ENCODE measurements at places on chromosomes 11 and 22. TPM values are rescaled to one million over a fixed set of nuclear protein-coding genes. Genes with fewer than 3 reads are reported as not detected.

DNA sequence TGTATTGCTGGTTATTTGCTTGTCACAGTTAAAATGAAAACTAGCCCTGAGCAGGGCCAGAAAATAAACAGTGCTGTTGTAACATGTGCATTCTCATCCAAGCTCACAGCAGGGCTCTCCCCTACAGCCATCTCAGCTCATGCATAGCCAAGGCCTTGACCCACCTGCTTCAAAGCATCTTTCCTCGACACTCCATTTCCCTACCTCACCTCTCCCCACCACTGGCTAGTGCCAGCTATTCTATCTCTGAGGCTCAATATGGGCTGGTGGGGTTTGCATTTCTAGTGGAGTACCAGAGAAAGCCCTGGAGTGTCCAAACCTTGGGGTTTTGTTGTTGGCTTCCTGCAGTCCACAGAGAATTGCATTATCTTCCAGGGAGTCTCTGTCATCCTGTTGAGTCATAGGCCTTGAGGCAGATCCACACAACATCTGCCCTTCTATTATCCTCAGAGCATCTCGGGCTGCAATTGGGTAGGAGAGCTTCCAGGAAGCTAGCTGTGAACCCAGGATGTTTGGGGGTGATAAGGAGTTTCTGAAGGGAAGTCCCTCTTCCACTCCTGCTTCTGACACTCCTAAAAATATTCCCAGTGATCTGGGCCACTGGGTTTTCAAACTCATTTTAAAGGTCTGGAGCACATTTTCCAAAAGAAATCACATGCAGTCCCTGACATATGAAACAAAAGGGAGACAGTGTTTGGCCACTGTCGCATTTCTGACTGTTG is 36.1 kb upstream of the AMOTL1 start:
- peak; percentile 89 for DNase-seq

DNA sequence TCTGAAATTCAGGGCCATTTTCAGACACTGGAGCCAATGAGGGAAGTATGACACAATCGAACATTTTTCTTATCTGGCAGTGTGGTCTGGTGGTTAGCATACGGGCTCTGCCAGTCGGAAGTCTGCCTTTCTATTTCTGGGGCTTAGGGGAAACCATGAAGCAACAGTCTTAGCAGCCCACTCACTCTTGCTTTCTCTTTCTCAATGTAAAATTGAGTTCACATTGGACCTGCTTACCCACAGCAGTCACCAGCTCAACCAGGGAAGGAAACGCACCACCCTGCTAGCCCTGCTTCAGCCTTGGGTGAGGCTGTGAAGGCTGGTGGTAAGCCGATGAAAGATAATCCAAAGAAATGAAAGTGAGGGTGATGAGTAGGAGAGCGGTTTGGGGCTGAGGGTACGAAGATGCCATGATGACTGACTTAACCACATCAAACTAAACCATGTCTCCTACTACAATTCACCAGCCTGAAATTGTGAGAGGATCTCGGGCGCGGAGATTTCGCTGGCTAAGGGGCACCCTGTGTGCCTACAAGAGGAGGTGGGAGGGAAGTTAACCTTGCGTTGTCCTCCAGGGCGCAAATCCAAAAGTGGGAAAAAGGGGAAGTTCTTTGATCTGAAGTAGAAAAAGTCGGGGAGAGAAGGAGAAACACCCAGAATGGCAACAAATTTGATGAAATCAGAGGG is 2.0 kb upstream of the LMO2 start:
- no peak for DNase-seq

GRCh38 chr11:94740083-94741021 is 27.8 kb upstream of the AMOTL1 start:
- no peak for DNase-seq

- peak; percentile 60 for DNase-seq
These were observed 62.5 kb downstream of the FEZ1 start for GRCh38 chr11:125433454-125434121.

DNA sequence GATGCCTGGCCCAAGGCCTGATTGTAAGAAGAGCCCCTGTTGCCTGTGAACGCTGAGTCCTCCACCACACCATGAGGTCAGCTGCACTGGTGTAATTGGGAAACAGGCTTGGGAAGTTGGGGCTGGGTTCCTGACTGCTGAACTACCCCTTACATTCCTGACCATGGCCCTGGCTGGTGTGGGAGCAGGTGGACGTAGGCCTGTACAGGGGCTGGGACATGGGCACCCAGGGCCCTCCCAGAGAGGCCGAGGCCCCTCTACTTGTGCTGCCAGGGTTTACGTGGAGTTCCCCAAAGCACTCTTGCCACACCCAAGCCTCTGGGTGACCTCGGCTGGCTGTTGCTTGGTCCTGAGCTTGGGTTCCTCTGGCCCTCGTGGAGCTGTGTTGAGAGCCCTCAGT is 5.4 kb downstream of the RELT start:
- DNase-seq = no peak

DNA sequence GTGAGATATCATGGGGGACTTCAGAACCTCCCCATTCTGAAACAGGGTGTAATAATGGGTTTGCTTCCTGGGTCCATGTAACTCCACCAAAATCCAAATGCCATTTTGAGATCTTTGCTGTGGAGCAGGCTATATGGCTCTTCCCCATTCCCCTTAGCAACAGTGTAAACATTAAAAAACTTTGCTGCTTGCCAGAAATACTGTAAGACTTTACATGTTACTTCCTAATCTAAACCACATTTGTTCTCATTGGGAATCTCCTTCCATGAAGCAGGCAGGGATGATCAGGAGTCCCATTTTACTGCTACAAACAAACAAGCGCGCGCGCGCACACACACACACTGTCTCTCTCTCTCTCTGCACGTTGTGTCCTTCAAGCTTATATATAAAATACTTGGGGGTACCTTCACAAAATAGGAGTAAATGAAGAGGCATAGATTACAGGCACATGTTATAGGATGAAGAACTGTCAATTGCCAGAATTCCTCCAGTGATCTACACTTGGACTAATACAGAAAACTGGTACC is 86.5 kb downstream of the ANO3 start:
- no peak for DNase-seq

- DNase-seq = peak; percentile 6
These were observed 395.0 kb upstream of the CCDC90B start for GRCh38 chr11:83681031-83681781.

DNA sequence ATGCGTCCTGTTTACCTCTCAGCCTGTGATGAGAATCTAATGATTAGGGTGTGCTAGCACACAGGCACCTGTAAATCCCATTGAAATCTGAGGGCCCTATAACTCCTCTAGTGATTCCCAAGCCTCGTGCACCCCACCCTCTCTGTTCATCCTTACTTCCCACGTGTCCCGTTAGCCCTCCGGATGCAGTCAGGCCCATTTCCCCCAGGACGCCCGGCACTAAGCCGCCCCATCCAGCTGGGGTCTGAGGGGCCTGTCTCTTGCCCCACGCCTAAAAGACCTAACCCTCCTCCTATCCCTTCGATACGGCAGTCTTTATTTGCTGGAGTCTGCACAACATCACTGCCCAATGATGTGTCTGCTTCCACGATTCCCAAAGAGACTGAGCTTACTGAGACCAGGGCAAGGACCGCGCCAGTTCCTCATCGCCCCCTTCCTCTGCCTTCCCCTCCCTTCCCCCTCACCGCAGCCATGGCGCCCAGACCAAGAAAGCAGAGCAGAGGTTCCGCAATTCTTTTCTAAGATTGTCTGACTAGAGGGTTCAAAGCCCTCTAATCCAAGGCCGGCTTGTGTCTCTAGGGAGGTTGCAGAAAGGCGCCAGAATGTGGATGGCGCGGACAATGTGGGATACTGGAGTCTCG is 1.1 kb upstream of the FADS2 start:
- no peak for DNase-seq

- no peak for DNase-seq
These were observed 31.8 kb downstream of the USP35 start for GRCh38 chr11:78220218-78221157.

DNA sequence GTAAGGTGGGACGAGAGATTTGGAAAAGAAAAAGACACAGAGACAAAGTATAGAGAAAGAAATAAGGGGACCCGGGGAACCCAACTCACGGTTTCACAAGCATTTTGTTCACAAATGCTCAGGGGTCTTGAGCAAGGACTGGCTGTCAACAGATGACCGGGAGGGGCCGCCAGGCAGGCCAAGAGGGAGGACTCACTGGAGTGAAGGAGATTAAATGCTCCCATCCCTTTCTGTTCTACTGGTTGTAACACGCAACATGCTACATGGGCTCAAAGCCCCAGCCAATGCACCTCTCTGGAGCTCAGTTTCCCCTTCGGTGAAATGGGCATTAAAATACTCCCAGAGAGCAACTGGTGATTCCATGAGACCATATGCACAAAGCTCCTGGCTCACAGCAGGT is 13.4 kb downstream of the SHANK2 start:
- DNase-seq = no peak

GRCh38 chr11:19812710-19813109 is 100.1 kb downstream of the NAV2 start:
- DNase-seq = no peak

GRCh38 chr11:95143106-95143681 is 53.5 kb downstream of the ENDOD1 start:
- no peak for DNase-seq

GRCh38 chr22:32576553-32577253 is 102.1 kb downstream of the FBXO7 start:
- no peak for DNase-seq

GRCh38 chr11:33949252-33949913 is 57.5 kb upstream of the LMO2 start:
- DNase-seq = no peak

DNA sequence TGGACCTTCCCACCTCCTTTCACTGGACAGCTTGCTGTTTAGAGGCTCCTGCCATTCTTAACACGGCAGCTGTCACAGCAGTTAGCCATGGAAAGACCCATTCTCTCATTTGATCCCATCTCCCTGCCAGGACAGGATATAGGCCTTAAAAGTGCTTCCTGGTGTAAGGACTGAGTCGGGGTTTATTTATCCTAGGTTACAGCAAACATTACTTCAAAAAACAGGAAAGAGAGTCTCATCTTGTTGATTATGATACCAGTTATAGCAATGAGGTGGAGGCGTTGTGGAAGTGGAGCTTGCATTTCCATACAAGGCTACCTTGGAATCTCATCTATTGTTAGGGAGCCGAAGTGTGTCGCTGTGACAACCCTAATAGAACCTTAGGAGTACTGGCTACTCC is 17.4 kb upstream of the ETS1 start:
- DNase-seq = no peak

DNA sequence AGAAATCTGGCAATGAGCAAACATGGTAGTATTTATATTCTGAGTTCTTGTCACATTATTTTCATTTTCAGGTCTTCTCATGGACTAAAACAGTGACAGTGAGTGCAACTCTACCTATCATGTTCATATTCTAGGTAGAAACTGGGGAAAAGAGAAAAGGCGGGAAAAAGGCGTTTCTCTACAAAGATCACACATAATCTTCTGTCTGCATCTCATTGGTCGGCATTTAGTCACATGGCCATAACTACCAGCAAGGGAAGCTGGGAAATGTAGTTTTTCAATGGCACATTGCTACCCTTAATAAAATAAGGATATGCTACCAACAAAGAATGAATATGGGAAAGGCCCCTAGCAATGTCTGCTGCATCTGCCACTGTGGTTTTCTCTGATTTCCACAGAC is 57.6 kb upstream of the B3GAT1 start:
- DNase-seq = no peak

DNA sequence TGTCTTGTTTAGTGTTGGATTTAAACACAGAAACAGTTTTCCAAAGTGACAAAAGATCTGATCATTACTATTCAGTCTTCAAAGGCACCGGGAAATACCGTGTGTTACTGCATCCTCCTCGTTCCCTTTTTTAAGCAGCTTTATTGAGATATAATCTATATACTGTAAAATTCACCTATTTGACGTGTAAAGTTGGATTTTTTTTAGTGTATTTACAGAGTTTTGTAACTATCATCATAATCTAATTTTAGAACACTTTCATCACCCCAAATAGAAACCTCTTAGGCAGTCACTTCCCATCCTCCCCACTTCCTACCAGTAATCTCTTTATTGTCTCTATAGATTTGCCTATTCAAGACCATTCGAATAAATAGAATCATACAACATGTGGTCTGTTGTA is 1.4 kb downstream of the ANO5 start:
- no peak for DNase-seq

- DNase-seq = no peak
These were observed 42.6 kb upstream of the MPEG1 start for GRCh38 chr11:59255281-59255680.

DNA sequence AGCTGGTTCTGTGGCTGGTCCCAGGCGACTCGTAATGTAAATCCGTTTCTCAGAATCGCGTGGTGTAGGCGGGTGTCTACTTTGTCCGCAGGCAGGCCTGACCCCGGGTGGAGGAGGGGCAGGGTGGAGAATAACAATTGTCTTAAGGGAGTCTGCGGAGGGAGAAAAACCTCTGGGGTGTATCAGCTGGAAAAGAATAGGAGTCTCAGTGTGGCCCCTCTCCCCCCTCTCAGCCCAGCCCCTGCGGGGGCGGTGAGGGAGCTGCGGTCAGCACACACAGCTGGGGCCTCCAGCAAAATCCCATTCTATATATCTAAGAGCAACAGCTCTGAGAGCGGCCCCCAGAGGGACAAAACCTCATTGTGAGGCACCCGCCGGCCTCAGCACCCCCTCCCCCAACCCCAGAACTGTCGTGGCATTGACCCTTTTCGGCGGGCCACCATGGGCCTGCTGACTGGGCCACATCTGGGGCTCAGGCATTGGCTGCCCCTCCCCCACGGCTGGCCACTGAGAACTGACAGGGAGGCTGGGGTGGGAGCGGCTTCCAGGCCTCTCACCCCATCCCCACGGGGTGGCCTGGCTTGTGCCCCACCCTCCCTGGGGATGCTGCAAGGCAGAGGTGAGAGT is 2.7 kb upstream of the MYRF start:
- no peak for DNase-seq

OR2AG2 gene
- 1.0 TPM for total RNA-seq

VPREB1 gene
- not detected for total RNA-seq

ZP1 gene
- total RNA-seq = not detected

SYCE3 gene
- 2.0 TPM for total RNA-seq

OLFML1 gene
- total RNA-seq = 0.17 TPM
